ENCODE measurements at places on chromosomes 7 and 10.

DNA sequence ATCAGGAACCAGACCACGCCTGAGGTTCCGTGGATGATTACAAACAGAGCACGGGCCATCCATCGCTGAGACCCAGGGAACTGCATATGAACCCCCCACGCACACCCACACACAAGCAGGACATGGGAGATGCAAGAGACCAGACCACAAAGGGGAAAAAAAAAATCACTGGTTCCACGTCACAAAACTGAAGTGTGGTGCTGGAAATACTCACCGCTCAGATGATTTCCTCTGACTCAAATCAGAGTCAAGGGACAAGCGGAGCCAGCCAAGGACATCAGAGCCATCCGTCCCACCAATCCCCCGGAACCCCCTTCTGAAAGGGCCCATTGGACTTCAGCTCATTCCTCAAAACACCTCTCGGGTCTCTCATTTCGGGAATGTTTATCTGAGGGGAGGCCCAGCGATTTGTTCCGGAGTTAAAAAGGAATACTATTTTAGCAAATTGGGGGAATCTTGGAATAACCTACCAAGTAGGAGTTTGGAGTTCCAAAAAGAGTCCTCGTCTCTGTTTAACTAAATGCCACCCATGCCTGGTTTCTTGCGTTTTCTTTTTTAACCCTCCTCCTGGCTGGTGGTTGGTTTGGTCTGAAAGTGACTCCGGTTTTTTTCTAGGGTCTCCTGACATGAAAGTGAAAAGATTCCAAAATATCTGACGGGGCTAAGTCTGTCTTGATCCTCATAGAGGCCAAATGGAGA lies 15.0 kb downstream of the SNX8 start:
- peak; percentile 90 for DNase-seq

DNA sequence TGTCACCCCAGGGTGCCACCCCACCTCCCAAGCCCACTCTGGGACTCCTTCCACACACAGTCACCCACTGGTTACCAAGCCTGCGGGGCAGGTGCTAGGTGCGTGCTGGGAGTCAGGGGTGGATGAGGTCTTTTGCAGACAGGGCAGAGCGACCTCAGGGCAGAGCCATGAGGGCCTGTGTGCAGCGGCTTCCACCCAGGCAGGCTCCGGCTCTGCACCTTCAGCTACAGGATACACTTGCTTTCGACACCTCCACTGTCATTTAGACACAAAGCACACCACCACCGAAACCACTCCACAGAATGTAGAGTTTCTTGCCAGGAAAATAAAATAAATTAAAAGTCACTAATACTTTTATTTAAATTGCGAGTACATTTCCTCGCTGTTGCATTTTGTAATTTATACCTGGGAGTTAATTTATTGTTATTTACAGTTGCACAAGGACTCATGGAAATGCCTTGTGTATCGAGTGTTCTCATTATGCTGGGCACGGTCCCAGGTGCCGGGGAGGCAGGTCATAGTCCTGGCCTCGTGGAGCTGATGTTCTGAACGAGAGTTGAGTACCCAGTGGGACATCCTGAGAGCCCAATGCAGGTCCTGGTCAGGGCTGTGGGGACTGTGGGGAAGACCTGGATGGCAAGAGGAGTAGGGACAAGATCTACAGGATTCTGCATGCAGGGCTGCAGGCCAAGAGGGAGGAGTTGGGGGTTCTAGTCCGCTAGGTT lies 127.8 kb downstream of the CUX1 start:
- no peak for DNase-seq

GRCh38 chr7:12601302-12601869 lies 30.9 kb downstream of the SCIN start:
- peak; percentile 35 for DNase-seq

- no peak for DNase-seq
Measured at GRCh38 chr7:37414352-37414983, 34.2 kb downstream of the ELMO1 start.

DNA sequence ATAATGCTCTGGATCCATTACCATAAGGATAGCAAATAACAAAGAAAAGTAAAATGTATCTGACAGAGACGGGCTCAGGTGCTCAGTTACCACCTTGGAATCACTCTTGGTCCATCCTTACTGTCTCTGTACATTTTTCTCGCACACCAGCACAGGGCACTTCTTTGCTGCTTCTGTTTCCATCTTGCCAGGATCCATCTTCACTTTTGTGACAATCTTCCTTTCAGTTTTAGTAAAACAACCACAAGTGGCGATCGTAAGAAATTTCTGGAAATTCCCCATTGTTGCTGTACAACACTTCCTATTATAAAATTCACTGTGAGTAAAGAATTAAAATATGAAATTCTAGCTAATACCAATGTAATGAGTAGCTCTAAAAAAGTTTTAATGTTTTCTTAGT lies 695.5 kb downstream of the GRM8 start:
- DNase-seq: peak; percentile 41

GRCh38 chr7:56074371-56074791 lies 10.3 kb downstream of the SUMF2 start:
- peak; percentile 83 for DNase-seq

DNA sequence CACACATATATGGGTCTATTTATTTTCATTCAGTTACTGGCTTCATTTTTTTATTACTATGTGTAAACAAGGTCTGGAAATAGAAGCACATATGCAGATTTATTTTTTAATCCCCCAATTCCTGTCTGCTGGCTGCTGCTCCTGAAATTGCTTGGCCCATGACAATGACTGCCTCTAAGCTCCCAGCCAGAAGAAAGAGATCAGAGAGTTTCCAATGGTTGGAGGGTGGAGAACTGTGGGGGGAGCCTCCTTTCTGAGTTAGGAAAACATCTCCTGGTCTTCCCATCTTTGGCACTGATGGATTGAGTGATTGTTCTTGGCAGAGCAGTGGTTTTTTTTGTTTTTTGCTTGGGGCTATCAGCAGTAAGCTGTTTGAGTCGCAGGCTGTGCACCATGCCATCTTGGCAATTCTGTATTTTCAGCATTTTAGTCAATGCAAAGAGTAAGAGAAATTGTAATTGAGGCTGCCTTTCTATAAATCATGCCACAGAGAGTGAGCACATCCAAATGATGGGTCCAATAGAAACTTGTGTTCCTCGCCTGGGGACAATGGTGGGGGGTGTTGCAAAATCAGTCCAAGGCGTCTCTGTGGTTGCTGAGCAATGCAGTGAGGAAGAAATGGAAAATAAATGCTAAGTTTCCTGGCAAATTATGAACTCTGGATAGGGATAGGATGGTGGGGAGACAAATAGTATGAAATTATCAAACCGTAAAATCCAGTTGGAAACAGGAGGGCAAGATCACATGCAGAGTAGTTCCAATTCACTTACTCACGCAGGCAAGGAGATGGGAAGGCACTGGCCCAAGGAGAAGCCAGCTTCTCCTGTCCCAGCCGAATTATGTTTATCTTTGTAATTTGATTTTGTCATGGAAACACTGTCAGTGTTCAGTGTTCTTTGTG lies 382.4 kb downstream of the SORCS3 start:
- DNase-seq: no peak

- DNase-seq: no peak
Measured at GRCh38 chr10:132039371-132039770, 26.4 kb upstream of the JAKMIP3 start.

DNA sequence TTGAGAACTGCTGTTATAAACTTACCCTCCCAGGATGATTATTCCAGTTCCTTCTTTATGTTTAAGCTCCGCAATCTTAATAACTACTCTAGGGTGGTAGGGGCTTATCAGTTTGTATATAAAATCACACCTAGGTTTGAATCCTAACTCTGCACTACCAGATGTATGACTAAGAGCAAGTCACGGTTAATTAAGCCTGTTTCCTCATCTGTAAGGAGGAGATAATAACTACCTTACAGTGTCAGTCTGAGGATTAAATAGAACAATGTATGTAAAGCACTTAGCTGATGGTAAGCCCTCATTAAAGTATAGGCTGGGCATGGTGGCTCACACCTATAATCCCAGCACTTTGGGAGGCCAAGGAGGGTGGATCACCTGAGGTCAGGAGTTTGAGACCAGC lies 9.2 kb downstream of the DNA2 start:
- DNase-seq: no peak

DNA sequence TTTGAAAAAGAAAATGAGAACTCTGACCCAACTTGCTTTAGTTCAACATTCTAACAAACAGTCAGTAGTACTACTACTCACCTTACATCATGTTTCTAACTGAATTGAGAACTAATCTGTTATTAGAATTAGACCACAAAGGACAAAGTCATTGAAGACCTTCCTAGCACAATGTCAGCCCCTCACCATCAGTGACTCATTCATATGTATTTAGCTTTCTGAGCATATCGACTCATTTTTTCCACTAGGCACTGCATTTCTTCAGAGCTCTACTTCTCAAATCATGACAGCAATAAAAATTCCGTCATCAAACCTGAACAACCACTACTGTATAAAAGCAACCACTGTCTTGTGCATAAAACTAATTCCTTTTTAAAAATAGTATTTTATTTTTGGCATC lies 4.4 kb upstream of the LRRN3 start:
- DNase-seq: no peak

DNA sequence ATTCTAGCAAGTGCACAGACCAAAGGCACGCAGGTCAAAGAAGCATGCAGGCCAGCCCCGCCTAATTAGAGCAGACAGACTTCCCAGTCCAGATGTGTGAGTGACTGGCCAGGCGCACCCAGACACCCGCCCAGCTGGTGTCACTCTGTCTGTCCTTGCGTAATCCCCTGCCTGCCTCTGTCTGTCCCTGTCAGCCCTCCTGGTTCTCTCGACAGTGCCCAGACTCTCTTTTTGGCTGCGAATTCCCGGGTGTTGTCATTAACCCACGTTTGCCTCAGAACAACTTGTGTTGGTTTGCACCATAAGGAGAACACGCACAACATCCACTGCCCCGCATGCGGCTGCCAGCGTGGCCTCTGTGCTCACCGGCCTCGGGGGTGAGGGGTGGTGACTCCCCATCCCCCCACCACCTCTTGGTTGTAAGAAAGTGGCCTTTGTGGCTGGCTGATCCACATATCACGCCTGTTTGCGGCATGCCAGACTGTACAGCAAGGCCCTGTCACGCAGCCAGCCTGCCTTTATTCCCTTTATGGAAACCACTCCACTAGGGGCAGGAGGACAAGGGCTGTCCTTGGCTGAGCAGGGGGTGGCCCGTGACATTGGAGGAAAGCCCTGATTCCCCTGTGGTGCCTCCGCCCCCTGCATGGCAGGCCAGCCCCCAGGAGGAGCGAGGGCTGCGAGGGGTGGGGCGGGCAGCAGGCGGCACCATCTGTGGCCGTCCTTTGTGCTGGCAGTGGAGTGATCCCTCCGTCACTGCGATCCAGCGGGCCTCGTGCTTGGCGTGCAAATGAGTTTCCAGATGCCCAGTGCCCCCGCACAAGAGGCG lies 72.8 kb upstream of the PPIF start:
- no peak for DNase-seq

DNA sequence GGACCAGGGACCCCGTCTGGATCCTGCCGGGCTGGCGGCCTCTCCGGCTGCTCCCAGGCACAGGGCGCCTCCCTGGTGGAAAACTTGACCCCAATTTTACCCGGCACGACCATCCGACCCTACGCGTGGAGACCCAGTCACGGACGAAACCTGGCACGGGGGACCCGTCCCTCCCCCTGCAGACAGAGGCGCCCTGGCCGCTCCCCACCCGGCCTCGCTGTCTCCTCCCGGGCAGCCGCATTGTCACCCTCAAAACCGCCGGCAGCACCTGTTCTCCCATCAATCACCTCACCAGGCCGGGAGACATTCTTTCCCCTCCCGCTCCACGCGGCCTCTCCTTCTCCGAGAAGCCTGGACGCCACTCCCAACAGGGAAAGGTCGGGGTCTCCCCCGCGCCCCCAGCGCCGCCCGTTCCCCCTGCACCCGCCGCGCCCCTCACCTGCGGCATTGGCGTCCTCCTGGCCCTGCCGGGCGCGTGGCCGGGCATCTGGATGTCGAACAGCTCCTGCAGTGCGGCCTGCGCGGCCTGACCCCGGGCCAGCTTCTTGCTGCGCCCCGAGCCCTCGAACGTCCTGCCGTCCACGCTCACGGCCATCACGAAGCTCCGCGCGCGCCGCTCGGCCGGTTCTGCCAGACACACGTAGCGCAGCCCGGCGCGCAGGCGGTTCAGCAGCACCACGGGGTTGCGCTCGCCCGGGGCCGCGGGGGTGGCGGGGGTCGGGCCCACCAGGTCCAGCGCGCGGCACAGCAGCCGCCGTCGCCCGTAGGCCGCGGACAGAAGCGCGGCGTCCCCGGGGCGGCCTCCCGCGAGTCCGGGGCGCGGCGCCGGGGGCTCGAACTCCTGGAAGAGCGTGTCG lies 306.6 kb downstream of the WDR37 start:
- no peak for DNase-seq

- peak; percentile 52 for DNase-seq
Measured at GRCh38 chr10:14543046-14543903, 212.6 kb upstream of the FRMD4A start.

- no peak for DNase-seq
Measured at GRCh38 chr10:35274498-35275060, 61.7 kb upstream of the CCNY start.

- peak; percentile 90 for DNase-seq
Measured at GRCh38 chr7:102291056-102291915, 4.6 kb downstream of the SH2B2 start.

DNA sequence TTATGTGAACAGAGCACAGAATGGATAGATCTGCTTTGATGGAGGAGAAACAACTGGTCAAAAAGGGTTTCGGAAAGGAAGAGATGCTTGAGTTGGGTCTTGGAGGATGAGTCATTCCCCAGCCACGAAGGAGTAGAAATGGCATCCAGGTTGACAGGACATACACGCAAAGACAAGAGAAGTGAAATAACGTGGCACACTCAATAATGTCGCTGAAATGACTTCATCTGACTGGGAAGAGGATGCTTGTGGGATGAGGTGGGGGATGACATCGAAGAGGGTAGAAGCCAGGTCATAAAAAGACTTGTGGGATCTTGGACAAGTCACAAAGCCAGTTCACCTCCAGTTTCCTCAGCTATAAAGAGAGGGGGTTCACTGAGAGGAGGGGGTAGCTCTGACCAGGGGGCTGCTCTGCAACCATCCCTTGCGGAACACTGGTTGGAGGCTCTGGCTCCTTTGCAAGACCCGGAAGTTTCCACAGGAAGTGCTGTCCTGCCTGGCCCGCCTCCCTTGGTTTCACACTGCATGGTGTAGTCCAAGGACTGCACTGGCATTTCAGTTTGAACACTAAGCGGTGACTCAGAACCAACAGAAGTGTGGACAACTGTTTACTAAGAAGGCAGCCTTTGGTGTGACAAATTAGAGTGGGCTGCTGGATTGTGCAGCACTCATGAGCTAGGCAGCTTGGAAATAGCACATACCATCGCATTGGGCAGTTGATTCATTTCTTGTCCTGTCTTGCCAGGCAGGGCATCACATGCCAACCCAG lies 189.9 kb upstream of the ADO start:
- DNase-seq: peak; percentile 94

DNA sequence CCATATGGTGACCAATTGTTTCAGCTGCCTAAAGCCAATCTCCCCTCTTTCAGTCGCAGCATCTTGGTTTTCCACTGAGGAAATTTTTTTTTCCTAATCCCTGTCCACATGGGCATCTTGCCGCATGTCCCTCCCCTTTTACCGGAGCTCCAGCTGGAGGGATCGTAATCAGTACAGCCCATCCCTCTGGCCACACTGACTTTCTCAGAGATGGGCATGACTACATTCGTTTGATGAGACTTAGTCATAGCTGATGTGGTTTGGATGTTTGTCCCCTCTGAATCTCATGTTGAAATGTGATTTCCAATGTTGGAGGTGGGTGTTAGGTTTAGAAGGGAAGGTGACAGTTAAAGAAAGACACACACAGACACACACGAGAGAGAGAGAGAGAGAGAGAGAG lies 186.8 kb upstream of the CXCL12 start:
- no peak for DNase-seq

All from GM12865 (cell line).